ENCODE measurements at places on chromosomes 1 and 21.

DNA sequence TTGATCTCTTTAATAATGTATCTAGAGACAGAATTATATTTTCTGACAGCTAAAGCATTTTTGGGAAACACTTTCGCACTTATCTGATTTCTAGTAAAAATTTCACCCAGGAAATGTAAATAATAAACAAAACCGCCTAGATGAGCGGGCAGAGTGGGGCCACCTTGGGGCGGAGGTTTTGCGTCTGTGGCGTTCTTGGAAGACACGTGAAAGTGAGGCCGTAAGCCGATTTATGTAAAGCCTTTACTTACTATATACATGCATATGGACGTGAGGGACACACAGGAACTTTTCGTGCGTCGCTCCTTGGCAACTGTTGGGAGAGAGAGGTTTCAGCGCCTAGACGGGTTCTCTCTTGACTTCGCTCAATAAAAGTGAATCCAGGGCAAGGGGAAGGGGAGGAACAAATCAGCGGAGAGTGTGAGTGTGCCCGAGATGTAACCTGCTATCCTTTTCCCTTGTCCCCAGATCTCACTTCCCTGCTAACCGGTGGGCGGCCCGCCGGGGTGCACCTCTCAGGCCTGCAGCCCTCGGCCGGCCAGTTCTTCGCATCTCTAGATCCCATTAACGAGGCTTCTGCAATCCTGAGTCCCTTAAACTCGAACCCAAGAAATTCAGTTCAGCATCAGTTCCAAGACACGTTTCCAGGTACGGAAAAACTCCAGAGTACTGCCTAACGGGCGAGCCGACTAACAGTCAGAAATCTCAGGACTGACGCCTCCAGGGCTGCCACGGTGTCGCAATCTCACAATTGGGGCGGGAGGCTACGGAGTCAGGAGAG is 1.7 kb downstream of the HLX start:
- H3K4me1 ChIP-seq: peaks cover 45% of the 10 kb centered on the region
- peak overlapping the region; percentile 67 for H3K4me3 ChIP-seq
- peaks cover 56% of the 10 kb centered on the region for H3K27me3 ChIP-seq
- peak; percentile 33 for DNase-seq

GRCh38 chr21:30340714-30341573 is 3.5 kb upstream of the KRTAP27-1 start:
- no peak overlapping the region for H3K27ac ChIP-seq
- H3K27me3 ChIP-seq: no peaks in the 10 kb centered on the region
- H3K36me3 ChIP-seq: peaks cover 10% of the 10 kb centered on the region
- no peak overlapping the region for H3K4me3 ChIP-seq
- DNase-seq: peak; percentile 61

DNA sequence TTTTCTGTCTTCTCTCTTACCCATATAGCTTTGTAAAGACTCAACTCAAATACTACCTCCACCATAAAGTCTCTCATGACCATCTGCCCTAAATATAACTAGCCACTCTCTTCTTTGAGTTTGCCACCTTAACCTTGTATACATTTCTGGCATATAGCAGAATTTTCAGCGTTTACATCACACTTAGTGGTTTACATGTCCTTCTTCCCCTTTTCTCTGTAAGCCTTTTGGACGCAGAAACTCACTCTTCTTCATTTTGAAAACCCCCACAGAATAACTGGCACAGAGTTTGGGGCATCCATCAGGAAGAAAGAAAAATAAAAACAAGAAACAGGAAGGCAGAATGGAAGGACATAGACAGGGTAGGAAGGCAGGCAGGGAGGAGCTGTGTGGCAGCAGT is 131.8 kb upstream of the DUSP10 start:
- H3K27me3 ChIP-seq: no peaks in the 10 kb centered on the region
- H3K36me3 ChIP-seq: no peaks in the 10 kb centered on the region
- no peak overlapping the region for H3K4me3 ChIP-seq
- no peak for DNase-seq
- H3K4me1 ChIP-seq: no peaks in the 10 kb centered on the region
- H3K27ac ChIP-seq: no peak overlapping the region

DNA sequence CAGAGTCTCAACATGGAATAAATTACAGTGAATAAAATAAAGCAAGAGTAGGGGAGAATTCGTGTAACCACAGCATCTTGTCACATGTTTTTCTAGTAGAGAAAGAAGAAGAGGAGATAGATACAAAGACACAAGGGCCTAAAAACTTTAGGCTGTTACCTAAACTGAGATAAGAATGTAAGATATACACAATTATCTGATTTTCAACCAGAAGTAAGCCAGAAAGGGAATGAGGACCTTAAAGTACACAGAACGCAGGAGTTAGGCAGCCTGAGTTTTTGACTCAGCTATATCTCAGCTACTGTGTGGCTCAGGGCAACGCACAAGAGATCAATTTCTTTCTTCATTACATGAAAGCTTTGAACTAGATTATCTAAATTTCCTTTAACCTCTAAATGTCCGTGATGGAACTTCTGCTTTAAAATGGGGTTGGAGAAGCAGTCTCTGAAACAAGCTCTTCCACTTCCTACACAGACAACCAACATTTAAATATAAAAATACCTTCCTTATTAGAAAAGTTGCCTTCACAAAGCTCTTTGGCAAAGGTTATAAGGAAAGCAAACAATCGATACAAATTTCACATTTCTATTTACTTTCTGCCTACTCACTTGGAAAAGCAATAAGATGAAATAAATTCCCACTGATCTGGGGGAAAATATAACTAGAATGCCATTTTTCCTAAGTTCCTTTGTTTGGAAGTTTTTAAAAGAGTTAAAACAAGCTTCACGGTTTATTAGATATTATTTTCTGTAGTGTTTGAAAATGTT is 5.2 kb upstream of the RGS13 start:
- H3K27me3 ChIP-seq: no peaks in the 10 kb centered on the region
- H3K36me3 ChIP-seq: no peaks in the 10 kb centered on the region
- H3K4me3 ChIP-seq: no peak overlapping the region
- no peak for DNase-seq

- H3K27me3 ChIP-seq: no peaks in the 10 kb centered on the region
- no peak overlapping the region for H3K27ac ChIP-seq
- no peak for DNase-seq
- H3K36me3 ChIP-seq: no peaks in the 10 kb centered on the region
- H3K4me3 ChIP-seq: no peak overlapping the region
- H3K4me1 ChIP-seq: peaks cover 3% of the 10 kb centered on the region
Measured at GRCh38 chr1:196423612-196424011, 184.6 kb downstream of the KCNT2 start.

GRCh38 chr1:87939444-87939843 is 610.8 kb downstream of the LMO4 start:
- no peaks in the 10 kb centered on the region for H3K36me3 ChIP-seq
- H3K27ac ChIP-seq: no peak overlapping the region
- no peak for DNase-seq
- H3K27me3 ChIP-seq: no peaks in the 10 kb centered on the region
- H3K4me3 ChIP-seq: no peak overlapping the region

- no peaks in the 10 kb centered on the region for H3K27me3 ChIP-seq
- H3K4me3 ChIP-seq: no peak overlapping the region
- no peaks in the 10 kb centered on the region for H3K4me1 ChIP-seq
- H3K27ac ChIP-seq: no peak overlapping the region
Measured at GRCh38 chr1:240739139-240739538, 127.2 kb upstream of the GREM2 start.

DNA sequence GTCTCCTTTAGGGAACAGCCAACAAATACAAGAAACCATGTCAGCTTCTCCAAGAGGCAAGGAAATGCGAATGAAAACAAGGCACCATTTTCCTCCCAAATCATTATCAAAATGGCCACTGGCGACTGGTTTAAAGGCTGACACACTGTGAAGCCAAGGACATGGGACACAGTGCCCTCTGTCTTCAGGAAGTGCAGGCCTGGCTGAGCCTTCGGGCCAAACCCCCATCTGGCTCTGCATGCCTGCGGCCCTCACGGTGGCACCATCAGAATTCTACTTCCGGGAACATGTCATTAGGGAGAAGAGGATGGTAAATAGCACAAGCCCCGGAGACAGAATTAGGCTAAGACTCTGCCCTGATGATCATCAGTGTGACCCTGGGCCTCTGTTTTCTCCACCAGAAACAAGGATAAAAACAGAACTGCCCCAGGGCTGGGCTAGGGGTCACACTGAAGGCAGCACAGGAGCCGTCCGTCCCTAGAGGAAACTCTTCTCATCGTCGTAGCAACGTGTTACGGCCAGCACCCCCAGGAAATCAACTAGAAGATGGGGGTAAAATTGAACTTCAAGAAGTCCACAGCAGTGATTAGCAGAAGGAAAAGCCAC is 103.5 kb downstream of the NPHP4 start:
- H3K36me3 ChIP-seq: peaks cover 5% of the 10 kb centered on the region
- no peak overlapping the region for H3K4me3 ChIP-seq
- peaks cover 10% of the 10 kb centered on the region for H3K27me3 ChIP-seq
- peaks cover 24% of the 10 kb centered on the region for H3K4me1 ChIP-seq
- DNase-seq: no peak
- no peak overlapping the region for H3K27ac ChIP-seq

- no peak overlapping the region for H3K4me3 ChIP-seq
- H3K36me3 ChIP-seq: no peaks in the 10 kb centered on the region
- DNase-seq: no peak
- peaks cover 9% of the 10 kb centered on the region for H3K4me1 ChIP-seq
- H3K27me3 ChIP-seq: peaks cover 7% of the 10 kb centered on the region
Measured at GRCh38 chr1:179812501-179813292, 64.9 kb downstream of the TOR1AIP2 start.
